Activated CD4-positive, alpha-beta T cell treated with anti-CD3 and anti-CD28 coated beads, Interleukin-10, Interleukin-2, amounts not matched to agents 100 ng/mL and 50 ng/mL, durations not matched to agents 16 hours and 8 hours (primary cell): ENCODE measurements at places on chromosomes 5 and 9.

GRCh38 chr5:170070556-170071412, 34.9 kb upstream of the FOXI1 start:
- DNase-seq, result no peak

DNA sequence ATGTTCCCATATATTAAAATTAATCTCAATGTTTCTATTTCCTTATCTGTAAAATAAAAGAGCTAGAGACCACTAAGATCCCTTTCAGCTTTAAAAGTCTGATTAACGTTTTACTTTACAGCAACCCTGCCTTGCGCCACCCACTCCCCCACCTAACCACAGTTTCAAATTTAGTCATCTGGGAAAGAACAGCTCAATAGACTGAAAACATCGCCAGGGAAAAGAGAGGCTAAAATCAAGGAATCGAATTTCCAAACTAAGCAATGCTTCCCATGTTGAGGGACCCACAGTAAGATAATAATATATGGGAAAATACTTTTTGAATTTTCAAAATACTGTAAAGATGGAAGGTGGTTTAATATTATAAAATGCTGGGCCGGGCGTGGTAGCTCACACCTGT, 6.6 kb downstream of the SAXO1 start:
- peak; percentile 34 for DNase-seq

DNA sequence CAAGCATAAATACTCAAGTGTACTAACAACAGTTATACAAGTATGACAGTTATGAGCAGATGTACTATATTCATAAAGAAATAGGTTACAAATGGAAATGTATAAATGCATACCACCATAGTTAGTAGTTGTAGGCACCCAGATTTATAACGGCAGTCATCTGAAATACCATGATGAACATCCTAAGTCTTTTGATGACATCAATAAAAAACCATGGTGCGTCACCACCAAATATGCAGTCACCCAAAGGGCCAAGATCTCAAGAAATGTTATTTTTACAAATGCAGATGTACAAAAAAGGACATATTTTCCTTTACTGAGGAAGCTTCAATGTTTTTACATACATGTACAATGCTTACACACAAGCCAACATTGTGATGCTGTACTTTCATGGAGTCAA, 70.8 kb upstream of the XPA start:
- DNase-seq, result no peak

DNA sequence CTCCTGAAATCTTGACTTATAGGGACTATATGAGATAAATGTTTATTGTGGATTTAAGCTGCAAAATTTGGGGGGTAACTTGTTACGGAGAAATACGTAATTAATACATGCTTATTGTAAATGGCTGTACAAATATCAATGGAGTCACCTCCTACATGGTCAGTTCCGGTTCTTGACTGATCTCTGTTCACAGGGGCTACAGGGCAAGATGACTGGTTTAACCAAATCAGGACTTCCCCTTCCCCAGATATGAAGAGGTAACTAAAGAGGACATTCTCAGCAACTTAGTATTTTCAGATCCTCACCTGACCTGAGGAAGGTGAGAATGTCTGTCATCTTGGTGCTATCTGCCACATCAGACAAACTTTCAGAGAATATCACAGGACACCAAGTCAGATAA, 54.7 kb downstream of the PTCD2 start:
- no peak for DNase-seq

GRCh38 chr5:153959134-153959957, 79.4 kb downstream of the FAM114A2 start:
- no peak for DNase-seq

DNA sequence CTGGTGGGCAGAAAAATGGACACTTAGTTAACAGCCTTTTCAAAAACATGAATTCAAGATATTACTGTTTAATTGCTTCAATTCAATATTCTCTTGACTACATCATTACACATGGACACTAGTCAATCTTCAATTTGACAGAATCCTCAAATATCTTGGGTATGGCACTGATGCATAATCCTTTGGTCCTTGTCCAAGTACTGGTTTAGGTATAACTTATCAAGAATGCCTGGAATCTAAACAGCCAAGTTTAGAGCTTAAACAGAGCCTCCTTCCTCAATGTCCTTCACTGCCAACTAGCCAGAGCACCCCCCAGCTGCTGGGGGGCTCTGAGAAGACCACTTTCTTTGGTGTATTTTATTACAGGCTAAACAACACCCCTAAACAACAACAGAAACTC, 61.6 kb upstream of the ERCC6L2 start:
- DNase-seq, result no peak

- no peak for DNase-seq
These were observed 19.5 kb downstream of the AOPEP start for GRCh38 chr9:94745806-94746540.

DNA sequence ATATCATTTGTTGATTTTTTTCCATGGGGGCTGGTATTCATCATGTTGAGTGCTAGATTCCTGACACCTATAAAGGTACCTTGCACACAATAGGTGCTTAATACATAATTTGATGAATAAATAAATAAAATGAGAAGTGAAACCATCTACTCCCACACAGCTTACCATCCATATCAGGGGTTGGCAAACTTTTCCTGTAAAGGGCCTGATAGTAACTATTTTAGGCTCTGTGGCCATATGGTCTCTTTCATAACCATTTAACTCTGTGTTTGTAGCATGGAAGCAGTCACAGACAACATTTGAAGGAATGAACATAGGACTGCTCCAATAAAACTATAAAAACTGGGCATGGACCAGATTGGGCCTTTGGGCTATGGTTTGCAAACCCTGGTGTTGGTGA, 100.3 kb downstream of the GCNT1 start:
- DNase-seq, result no peak

GRCh38 chr5:108201721-108202120, 180.2 kb downstream of the FBXL17 start:
- no peak for DNase-seq

DNA sequence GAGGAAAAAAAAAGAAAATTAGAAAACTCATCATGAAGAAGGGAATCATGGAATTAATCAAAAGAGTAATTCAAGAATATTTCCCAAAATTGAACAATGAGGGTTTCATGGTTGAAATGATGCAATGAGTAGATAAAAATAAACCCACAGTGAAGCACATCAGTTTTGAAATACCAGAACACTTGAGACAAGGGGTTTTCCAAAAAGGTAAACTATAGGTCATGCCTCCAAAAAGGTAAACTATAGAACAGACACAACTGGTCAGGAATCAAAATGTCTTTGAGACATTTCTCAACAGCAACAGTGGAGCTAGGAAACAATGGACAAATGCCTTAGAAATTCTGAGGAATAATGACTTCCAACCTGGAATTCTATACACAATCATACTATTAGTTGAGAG, 60.2 kb upstream of the PCSK5 start:
- DNase-seq, result no peak

- DNase-seq, result no peak
These were observed 12.4 kb downstream of the SWI5 start for GRCh38 chr9:128288273-128289004.

GRCh38 chr9:113221800-113222481, 597 bp downstream of the SLC31A1 start:
- DNase-seq, result no peak

- DNase-seq, result no peak
These were observed 4.5 kb upstream of the MSMP start for GRCh38 chr9:35758475-35759050.

DNA sequence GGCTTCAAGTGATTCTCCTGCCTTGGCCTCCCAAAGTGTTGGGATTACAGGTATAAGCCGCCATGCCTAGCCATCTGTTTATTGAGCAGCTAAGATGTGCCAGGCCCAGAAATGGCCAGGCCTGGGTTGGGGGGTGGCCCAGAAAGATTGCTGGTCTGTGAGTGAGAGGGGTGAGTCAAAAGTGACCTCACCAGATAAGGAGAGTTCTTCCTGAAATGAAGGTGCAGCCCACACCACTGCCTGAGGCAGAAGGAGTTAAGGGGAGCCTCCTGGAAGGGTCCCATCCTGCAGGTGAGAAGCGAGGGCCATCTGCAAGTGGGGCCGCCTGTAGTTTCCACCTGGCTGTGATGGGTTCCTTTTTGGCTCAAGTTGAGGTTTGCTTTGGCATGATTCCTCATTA, 96.9 kb upstream of the KLF4 start:
- DNase-seq, result no peak

- DNase-seq, result no peak
These were observed 1.2 kb downstream of the SPATA24 start for GRCh38 chr5:139402561-139403158.

GRCh38 chr9:88829276-88829675, 162.0 kb upstream of the S1PR3 start:
- peak; percentile 79 for DNase-seq

- DNase-seq, result no peak
These were observed 82.0 kb downstream of the SLC1A1 start for GRCh38 chr9:4572184-4572826.

DNA sequence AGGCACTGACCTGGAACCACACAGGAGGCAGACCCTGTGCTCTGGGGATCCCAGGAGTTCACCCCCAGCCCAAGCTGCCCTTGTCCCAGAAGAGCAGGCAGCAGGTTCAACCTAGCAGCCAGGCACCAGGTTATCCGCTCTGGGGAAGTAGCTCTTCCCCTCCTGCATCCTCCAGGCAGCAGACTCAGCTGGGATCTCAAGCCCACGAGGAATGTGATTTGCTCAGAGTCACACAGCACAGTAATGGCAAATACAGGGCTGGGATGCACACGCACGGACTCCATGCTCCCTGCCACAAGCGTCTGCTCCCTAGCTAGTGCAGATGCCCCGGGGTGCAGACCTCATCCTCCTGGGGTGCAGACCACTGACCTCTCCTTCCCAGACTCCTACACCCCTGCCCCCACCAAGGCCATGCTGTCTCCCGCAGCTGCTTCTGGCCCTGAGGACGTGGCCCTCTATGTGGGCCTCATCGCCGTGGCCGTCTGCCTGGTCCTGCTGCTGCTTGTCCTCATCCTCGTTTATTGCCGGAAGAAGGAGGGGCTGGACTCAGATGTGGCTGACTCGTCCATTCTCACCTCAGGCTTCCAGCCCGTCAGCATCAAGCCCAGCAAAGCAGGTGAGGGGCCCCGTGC, 25.5 kb downstream of the HK3 start:
- DNase-seq, result no peak

DNA sequence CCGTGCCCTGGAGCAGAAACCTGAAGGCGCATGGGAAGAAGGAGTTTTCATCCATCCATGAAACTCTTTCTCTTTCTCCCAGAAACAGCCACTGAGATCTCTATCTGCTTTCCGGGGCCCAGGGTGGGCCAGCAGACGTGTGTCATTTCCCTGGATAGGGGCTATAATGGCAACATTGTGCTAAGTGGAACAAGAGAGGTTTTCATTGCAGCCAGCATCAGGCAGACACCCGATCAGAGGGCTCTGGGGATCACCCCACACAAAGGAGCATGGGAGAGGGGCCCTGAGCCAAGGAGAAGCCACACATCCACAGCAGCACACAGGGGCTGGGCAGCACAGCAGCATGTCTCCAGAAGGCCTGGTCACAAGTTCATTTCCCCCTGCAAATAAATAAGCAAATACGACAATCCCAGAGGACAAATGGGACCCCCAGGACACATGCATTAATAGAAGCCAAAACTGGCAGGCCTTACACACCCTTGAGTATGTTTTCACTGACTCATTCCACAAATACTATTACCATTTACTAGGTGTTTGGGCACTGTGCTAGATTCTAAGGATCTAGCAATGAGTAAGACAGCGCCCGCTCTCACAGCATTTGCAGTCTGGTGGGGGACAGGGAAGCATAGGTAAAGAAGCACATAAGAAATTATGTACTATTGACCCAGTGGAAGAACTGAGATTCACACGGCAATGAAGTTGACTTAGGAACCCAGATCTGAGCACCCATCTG, 4.3 kb upstream of the AFAP1L1 start:
- no peak for DNase-seq

- no peak for DNase-seq
These were observed 265.7 kb upstream of the PANK3 start for GRCh38 chr5:168844922-168845296.

- DNase-seq, result no peak
These were observed 34.2 kb upstream of the TRPC7 start for GRCh38 chr5:136399527-136399926.

- DNase-seq, result no peak
These were observed 261.1 kb upstream of the DAPK1 start for GRCh38 chr9:87236546-87236945.

- DNase-seq, result no peak
These were observed 78.5 kb upstream of the PDE4D start for GRCh38 chr5:59972043-59972442.

DNA sequence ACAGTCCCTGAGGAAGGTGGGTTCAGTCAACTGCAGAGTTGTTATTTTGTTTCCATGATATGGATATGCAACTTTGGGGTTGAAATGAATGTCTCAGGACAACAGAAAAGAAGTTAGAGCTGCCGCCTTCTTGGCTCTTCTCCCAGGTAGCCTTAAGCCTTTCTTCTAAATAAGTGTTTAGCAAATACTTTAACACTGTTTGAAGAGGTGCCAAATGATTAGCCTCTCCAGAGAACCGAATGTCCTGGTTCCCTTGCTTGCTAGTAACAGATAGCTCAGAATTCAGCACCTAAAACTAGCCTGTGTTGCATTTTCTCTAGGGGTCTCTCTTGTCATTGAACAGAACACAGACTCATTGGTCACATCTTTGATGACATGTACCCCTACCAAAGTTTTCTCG, 127.7 kb upstream of the PIK3R1 start:
- no peak for DNase-seq

DNA sequence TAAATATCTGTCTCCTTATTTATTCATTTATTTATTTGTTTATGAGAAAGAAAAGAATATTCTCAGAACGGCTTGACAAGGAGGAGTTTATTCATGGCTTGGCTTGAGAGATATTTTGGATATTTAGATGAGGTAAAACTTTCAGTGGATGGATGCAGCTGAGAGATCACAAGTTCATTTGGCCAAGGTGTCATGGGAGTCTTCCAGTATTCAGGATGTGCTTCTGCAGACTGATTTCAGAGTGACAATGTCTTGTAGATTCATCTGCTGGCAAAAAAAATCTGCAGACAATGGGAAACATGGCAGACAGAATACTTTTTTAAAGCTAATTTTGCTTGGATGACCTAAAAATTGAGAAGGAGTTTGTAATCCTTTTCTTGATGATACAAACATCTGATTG, 38.5 kb downstream of the XRCC4 start:
- DNase-seq, result no peak

DNA sequence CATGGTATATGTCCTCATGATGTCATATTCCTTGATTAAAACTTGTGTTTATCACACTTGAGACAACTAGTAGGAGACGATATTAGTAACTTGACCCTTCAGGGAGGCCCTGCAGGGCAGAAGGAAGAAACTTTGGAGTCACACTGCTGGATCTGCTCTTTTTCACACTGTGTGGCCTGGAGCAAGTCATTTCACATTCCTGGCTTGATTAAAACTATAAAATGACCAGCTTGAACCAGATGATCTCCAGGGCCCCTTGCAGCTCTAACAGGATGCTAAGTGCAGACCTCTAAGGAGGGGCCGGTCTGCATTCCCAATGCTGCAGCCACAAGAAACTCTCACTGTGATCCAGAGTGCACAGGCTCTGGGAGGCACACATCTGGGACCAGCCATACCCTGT, 146.4 kb upstream of the ZNF366 start:
- DNase-seq, result no peak

- no peak for DNase-seq
These were observed 15.4 kb downstream of the HAUS6 start for GRCh38 chr9:19087106-19088000.
